ENCODE measurements at places on chromosomes 5 and 9. TPM values are rescaled to one million over a fixed set of nuclear protein-coding genes. Genes with fewer than 3 reads are reported as not detected.

DNA sequence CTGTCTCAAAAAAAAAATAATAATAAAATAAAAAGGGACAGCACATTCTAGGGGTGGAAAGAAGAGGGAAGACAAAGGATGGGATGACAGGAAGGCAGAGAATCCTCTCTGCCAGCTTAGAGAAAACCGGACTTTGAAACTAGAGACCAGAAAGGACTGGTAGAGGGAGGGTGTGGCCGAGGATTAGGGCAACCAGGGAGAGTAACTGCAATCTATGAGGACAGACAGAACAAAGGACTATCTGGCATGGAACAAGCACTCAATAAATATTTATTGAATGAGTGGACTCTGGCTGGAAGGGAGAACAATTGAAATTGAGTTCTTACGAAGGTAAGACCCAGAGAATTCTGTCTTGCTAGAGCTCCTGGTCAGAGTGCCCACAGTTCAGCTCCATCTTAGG is 2.4 kb downstream of the GBA2 start:
- no peak for DNase-seq

DNA sequence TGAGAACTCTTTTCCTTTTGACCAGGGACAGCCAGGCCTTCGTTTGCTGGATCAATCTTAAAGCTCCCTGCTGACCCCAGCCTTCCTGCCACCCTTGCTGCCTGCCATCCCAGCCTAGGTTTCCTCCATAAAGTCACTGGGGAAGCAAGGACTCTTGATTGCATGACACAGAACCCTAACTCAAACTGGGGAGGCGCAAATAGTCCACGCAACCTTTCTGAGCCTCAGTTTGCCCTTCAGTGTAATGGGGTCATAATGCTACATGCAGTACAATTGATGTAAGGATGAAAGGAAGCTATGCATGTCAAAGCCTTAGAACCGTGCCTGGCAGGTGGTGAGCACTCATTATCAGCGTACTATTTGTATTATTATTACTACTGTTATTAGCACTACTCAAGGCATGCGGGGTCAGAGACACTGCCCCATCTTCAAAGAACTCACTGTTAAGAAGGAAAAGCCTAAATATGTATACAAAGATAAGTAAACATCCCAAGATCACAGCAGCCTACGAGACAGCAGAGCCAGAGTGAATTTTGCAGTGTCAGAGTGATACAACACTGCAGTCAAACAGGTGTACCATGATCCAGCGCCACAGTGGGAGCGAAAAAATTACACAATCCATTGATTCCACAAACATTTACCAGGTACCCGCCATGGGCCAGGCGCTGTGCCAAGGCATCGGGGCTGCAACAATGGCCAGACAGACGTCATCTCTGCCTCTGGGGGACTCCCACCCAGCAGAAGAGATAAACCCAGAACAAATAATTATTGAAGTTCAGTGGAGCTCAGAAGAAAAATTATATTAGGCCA is 16.9 kb upstream of the CPLX2 start:
- no peak for DNase-seq

- no peak for DNase-seq
Observed at GRCh38 chr5:137092831-137093230, 406.3 kb downstream of the SPOCK1 start.

SNCAIP gene
- total RNA-seq = 0.49 TPM

HTR4 gene
- total RNA-seq = not detected

GRCh38 chr5:178515776-178516503 is 74.3 kb downstream of the COL23A1 start:
- no peak for DNase-seq

PCDHGA8 gene
- 3.3 TPM for total RNA-seq

- DNase-seq = no peak
Observed at GRCh38 chr5:43533646-43534045, 18.7 kb upstream of the C5orf34 start.

SLC30A5 gene
- total RNA-seq = 47.0 TPM

GRCh38 chr9:109816490-109816889 is 36.5 kb downstream of the PALM2AKAP2 start:
- DNase-seq = peak; percentile 98

GRCh38 chr9:69149321-69149807 is 24.7 kb upstream of the TJP2 start:
- no peak for DNase-seq

- peak; percentile 1 for DNase-seq
Observed at GRCh38 chr9:93667627-93668026, 91.2 kb downstream of the PHF2 start.

- no peak for DNase-seq
Observed at GRCh38 chr5:10885026-10885425, 124.0 kb upstream of the DAP start.

DNA sequence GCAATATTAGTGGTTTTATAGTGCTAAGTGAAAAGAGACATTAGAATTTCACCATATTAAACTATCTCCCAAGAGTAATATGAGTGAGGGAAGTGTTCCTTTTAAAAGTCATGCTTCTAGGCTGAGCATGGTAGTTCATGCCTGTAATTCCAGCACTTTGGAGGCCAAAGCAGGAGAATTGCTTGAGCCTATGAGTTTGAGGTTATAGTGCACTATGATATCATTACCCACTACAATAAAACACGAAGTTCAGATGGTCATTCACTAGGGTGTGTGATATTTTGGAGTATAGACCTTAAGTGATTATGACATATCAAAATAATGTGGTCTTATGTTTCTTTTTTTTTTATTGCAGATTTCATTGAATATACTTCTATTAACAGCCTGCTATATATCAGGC is 6.7 kb downstream of the KIF2A start:
- no peak for DNase-seq

ACSL6 gene
- total RNA-seq = not detected

GRCh38 chr5:68245319-68245718 is 29.8 kb downstream of the PIK3R1 start:
- DNase-seq = peak; percentile 11

- no peak for DNase-seq
Observed at GRCh38 chr5:87185838-87186237, 81.8 kb upstream of the RASA1 start.

GTF2H2 gene
- total RNA-seq = 66.6 TPM

GRCh38 chr5:167720676-167721260 is 570.7 kb upstream of the WWC1 start:
- no peak for DNase-seq

- no peak for DNase-seq
Observed at GRCh38 chr5:124102486-124102885, 590.5 kb downstream of the CSNK1G3 start.

KLF4 gene
- 3.9 TPM for total RNA-seq

ADRB2 gene
- total RNA-seq = 0.08 TPM

- DNase-seq = peak; percentile 83
Observed at GRCh38 chr9:97237951-97238889, 69.2 kb upstream of the CCDC180 start.

SOWAHA gene
- total RNA-seq = 0.08 TPM

LOX gene
- 1.7 TPM for total RNA-seq

DNA sequence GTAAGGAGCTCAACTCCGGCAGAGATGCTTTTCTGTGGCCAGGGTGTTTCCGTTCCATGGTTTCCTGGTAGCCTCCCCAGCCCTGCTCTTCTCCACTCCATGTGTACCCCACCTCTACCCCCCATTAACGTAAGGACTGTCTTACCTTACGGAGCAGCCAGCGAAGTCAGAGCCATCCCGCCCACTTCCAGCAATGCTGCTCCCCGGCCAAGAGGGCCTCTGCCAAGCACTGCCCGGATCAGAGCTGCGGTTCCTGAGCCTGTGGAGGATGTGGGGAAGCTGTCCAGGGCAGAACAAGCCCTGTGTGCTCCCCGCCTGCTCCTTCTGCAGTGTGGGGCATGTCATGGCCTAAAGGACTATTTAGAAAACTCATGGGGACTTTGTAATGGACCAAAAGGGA is 261.2 kb downstream of the GADD45G start:
- DNase-seq = no peak

- peak; percentile 37 for DNase-seq
Observed at GRCh38 chr5:32115985-32116384, 58.1 kb downstream of the GOLPH3 start.

GRCh38 chr5:72746736-72747135 is 69.7 kb upstream of the TNPO1 start:
- DNase-seq = no peak

DNA sequence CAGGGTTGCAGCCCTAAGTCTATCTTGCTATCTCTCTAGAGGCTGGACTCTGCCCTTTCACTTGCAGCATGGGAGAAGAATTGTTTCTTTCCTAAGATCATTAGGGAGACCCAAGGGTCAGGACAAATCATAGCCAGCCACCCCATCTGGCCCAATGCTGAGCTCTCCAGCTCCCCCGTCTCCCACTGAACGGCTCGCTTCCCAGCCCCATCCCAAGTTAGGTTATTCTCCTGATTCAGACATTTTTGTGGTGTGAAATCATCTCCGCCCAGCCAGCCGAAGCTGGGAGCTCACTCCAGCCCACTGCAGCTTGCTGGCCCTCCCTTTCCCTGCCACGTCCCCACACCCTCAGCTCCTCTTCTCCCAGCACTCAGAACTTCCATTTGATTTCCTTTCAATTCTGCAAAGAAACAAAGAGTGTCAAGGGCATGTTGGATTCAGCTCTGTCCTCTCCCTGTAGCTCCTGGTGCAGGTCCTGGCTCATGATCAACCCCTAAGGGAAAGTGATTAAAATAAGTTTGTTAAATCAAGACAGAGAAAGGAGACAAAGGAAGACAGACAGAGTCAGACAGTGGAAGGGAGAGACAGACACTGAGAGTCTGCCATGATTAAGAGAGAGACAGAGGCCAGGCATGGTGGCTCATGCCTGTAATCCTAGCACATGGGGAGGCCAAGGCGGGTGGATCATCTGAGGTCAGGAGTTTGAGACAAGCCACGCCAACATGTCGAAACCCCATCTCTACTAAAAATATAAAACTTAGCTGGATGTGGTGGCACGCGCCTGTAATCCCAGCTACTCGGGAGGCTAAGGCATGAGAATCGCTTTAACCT is 12.6 kb upstream of the SPARC start:
- DNase-seq = peak; percentile 90

DNA sequence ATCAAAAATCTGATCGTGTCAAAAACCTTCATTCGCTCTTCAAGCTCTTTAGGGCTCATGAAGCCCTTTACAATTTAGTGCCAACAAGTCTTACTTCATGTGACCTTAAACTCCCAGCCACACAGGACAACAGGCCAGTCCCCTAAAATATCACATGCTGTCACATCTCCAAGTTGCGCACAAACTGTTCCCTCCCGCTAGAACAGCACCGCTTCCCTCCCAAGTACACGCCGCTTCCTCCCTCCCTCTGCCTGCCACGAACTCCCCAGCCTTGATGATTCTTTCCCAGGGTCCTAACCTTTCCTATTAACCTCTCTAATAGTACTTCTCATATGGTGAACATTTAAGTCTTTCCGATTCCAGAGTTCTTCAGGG is 91.2 kb downstream of the TLE1 start:
- no peak for DNase-seq

GRCh38 chr9:129027685-129028191 is 393 bp downstream of the SH3GLB2 start:
- no peak for DNase-seq

CSF2 gene
- total RNA-seq = not detected

PCDHB5 gene
- 23.8 TPM for total RNA-seq

EQTN gene
- total RNA-seq = not detected

ARHGEF39 gene
- 11.9 TPM for total RNA-seq

PCDHA13 gene
- total RNA-seq = not detected
